Pulmonary artery endothelial cell (primary cell): ENCODE measurements at places on chromosomes 12 and 14. TPM values are rescaled to one million over a fixed set of nuclear protein-coding genes. Genes with fewer than 3 reads are reported as not detected.

The PCED1B gene
- 0.35 and 0.46 TPM in 2 replicates for total RNA-seq

The KRT75 gene
- not detected in 2 replicates for total RNA-seq

The KERA gene
- not detected in 2 replicates for total RNA-seq

The FIGNL2 gene
- 0.18 and 0.53 TPM in 2 replicates for total RNA-seq

The ASIC1 gene
- total RNA-seq = 0.14 and 0.59 TPM in 2 replicates

GRCh38 chr14:99853206-99853605, 60.0 kb downstream of the EML1 start:
- no peak for DNase-seq

- peak; percentile 43 for DNase-seq
Measured at GRCh38 chr12:95674631-95675030, 115.9 kb downstream of the NTN4 start.

DNA sequence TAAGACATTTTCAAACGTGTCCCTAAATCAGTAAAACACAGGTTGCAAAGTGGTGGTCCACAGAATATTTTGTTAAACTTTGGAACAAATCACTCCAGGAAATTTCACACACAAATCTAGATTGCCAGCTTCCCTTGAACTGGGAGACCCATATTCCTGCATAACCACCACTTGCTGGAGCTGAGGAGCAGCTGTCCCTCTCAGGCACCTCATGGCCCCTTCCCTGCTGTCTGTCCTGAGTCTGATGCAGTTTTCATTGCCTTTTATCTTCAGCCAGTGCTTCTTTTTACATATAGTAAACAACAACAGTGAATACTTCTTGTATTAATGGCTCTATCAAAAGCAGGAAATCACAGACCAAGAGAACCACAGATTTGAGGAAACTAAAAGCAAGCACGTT, 289.3 kb downstream of the MED13L start:
- DNase-seq = no peak

DNA sequence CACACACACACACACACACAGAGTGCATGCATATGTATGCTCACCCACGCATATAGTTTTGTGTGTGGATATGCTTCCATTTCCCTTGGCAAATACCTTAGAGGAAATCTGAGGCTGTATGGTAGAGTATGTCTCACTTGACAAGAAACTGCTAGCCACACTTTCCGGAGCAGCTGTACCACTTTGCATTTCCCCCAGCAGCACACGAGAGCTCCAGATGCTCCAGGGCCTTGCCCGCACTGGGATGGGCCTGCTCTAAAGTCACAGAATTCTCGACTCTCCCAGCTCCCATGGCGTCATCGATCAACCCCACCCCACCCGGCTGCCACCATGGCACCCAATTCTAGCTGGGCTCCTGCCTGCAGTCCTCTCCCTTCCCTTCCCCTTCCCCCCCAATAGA, 21.9 kb downstream of the CLMN start:
- no peak for DNase-seq

DNA sequence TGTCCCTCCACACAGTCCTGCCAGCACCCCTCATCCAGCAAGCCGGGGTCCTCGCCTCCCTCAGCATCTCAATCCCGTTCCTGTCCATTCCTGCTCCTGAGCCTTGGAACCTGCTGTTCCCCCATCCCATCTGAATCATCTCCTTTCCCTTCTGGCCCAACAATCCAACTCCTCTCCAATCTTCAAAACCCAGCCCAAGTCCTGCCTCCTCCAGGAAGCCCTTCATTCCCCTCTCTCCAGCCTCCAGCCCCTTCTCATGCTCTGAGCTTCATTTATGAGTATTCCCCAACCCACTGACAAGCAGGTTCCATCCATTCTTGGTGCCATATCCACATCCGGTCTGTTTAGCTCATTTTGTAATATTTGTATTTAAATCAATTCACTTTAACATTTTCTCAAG, 128.1 kb downstream of the RIMBP2 start:
- no peak for DNase-seq

GRCh38 chr12:48991247-48992050, 7.7 kb downstream of the DDN start:
- no peak for DNase-seq

GRCh38 chr14:27410981-27411380, 813.1 kb upstream of the NOVA1 start:
- DNase-seq = no peak

DNA sequence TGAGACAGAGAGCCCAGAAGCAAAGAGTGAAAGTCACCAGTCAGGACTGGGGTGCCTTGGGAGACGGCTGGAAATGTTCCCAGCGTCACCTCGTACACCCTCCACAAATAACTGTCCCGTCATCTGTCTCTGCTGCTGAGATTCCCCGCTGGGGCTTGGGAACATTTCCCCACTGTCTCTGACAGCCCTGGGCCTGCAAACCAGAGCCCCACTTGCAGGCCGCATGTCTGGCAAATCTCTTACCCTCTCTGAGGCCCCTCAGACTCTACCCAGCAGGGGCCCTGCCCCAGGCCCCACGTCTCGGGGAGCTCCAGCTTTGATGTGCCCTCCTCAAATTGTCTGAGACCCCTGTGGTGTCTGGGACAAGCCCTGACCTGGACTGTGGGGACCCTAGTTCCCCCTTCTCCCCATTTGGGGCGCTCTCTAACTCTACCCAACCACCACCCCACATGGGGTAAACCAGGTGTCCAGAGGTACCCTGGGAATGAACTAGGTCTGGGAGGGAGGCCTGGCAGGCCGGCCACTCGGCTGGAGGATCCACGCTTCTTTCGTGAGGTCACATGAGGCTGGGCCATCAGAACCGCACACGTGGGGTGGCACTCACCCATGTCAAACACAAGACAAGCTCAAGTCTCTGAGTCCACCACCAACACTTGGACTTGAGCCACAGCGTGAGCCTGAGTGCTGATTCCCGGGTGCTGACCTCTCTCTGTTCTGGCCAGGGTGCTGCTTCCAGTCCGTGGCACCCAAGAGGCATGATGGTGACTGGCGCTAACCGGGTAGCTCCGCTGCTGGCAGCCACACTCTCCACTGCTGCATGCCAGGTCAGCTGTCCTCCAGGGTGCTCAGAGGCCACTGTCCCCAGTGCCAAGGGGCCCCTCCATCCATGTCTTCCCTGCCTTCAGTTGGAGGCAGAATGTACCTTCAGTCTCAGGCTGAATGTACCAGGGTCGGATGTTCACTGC, 59.8 kb downstream of the DIO3 start:
- no peak for DNase-seq

GRCh38 chr12:114476159-114476558, 70.2 kb upstream of the TBX5 start:
- DNase-seq = no peak

GRCh38 chr12:96258104-96258961, 64.2 kb downstream of the ELK3 start:
- DNase-seq = no peak

DNA sequence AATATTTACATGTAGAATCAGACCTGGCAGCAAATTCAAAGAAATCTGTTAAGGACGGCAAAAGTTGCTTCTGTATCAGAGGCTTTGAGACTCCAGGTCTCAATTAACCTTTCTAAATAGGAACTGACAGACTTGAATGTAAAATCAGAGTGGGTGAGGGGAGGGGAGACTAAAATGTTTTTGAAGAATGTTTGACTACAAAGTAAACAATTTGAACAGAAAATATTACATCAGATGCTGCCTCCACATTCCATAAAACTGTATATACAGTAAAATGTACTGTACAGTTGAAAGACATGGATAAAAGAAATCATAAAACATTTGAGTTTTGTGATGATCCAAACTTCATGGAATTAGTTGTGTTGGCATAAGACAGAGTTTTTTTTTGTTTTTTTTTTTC, 49.5 kb upstream of the POC1B start:
- DNase-seq = no peak

DNA sequence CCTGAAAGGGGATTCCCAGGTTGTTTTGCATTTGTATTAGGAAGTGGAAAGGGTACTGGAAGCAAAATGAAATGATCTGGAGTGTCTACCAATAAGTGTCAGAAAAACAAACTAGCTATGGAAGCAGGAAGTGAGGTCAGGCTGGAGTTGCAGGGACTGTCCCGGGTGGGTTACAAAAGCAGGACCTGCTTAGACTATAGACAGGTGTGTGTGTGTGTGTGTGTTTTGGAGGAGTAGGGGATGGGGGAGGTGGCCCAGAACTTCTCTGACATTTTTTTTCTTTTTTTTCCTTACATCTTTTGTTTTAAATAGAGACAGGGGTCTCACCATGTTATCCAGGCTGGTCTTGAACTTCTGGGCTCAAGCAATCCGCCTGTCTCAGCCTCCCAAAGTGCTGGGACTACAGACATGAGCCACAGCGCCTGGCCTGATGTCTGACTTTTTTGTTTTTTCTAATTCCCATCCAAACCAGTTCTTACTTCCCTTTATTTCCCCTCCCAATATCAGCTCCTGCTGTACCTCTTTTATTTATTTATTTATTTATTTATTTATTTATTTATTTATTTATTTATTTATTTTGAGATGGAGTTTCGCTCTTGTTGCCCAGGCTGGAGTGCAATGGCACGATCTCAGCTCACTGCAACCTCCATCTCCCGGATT, 512 bp upstream of the RND1 start:
- no peak for DNase-seq

DNA sequence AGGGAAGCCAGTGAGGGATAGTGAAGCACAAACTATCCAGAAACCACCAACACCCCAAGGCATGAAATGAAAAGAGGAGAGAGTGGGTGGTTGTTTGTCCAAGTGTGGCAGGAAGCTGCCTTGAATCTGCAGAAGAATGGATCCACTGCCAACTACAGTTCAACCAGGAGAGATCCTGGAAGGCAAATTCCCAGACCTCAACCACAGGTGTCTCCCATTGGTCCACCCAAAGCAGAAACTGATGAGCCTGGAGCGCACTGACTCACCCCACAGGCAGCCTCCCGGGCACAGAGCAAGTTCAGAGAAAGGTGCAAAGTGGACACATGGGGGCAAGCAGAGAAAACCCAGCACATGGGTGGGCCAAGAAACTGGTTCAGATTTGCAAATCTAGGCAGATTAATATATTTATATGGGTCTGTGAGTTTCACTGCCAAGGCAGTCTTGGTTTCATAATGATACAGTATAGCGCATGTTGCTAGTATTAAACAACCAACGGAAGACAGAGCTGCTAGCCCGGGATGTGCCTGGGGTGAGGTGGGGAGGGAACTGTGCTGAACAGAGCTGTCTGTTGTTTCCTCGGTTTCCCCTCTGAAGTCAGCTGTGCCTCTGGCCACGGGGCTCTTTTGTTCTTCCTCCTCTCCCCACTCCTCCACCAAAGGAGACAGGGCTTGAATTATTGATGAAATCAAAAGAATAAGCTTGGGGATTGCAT, 416.2 kb upstream of the CCDC196 start:
- no peak for DNase-seq
